Hematopoietic multipotent progenitor cell treated with erythropoietin and hydrocortisone succinate and interleukin-3 and kit ligand, for 17 days (in vitro differentiated cells): ENCODE measurements at places on chromosomes 1 and 21.

DNA sequence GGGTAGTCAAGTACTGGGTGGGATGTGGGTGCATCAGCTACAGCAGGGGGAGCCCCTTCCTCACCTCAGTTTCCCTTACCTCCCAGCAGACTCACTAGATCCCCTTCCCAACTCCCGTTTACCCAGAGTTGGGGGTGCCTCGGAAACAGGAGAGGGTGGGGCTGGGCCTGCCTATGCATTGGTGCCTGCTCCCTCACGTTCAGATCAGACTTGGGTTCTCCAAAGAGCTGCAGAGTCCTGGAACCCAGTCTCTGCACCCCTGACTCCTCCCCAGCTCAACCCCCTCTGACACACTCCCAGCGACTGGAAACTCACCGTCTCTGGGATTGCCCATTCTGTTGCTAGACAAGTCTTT is 6.0 kb downstream of the FOXO6 start:
- no peak for DNase-seq

DNA sequence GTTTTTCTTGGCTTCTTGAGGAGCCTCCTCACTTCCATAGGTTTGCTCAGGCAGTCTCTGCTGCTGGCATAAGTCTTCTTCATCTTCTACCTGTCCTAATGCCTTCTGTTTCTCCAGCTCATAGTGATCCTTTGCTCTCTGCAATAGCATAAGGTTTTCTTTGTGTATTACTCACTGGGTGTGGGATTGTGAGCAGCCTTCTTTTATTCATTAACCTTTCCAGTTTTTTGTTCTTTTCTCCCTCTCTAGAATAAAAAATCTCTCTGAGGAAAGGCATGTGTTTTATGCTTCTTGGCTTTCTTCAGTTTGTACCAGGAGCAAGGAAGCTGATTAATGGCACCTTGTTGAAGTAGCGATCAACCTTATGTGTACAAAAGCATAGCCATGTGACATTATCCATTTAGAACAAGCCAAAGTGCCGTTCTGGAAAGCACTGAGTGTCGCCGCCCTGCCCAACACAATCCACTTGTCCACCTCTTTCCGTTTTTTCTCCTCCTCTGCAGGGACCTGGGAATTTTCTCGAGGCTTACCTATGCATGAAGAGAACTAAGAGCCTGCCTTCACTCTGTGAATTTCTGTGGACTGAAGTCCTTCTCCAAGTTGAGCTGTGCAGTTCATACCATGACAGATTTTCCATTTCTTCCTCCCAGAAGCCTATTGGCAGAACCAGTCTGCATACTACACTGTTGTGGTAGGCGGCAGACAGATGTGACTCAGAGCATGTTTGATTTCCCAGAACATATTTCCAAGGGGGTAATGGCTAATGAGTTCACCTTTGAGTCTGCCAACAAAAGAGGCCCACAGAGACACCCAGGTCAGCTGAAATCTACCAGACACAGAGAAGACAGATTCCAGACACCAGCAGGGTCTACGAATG is 39.0 kb downstream of the DPT start:
- no peak for DNase-seq

DNA sequence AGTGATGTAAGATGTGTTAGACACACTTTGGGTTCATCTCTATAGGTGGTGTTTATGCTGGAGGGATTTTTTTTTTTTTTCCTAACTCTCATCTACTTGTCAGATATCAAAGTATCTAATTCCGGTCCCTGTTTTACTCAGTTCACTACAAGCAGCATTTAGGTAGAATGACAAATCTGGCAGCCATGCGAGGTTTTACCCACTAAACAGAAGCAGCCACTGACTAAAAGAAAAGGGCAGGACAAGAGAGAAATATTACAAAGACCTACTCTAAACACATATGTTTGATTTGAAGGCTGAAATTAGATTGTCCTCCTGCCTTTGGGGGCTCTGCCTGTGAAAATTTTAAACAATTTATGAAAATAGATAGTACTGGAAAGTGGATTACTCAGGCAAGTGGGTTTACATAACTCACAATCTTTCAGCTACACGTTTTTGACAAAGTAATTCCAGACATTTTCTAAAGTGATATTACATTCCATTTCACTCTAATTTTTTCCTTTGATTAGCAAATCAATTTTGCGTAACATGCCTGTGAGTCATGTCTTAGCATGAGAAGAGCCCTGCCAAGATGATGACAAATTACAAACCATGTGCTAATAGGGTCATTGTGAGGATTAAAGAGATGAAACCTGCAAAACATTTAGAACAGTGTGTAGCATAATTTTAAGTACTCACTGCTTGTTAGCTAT is 172.6 kb downstream of the PLA2G4A start:
- no peak for DNase-seq

- no peak for DNase-seq
Observed at GRCh38 chr1:1042835-1043234, 22.9 kb downstream of the AGRN start.

DNA sequence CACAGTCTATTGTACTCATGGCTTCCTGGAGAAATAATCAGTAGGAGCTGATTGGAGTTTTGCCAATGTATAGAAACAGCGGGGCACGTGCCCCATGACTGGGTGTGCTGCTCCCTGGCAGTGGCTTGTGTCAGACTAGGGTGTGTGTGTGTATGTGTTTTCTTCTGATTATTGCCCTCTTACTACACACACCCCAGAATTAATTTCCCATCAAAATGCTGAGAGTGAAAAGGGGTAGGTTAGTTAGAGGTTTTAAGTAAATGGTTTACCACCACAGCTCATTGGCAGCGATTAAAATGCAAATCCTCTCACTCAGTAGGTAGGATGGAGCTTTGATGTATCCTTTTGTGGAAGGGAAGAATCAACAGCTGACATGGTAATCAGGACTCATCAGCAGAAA is 29.9 kb downstream of the HHAT start:
- no peak for DNase-seq

- no peak for DNase-seq
Observed at GRCh38 chr1:162131400-162132321, 62.2 kb downstream of the NOS1AP start.

GRCh38 chr21:45421071-45421845 is 16.3 kb downstream of the COL18A1 start:
- DNase-seq = no peak

DNA sequence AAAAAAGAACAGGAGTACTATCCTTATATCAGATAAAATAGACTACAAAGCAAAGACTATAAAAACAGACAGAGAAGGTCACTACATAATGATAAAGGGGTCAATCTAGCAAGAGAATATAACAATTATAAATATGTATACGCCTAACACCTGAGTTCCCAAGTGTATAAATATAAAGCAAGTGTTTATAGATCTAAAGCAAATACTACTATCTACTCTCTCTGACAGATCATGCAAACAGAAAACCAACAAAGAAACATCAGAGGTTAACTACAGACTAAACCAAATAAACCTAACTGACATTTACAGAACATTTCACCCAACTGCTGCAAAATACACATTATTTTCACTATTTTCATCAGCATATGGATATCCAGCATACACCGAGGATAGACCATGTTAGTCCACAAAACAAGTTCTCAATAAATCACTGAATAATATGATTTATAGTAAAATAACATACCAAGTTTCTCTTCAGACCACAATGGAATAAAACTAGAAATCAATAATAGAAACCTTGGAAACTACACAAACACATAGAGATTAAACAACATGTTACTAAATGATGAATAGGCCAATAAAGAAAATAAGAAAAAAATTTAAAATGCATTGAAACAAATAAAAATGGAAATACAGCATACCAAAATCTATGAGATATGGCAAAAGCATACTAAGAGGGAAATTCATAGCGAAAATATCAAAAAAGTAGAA is 22.7 kb downstream of the UCHL5 start:
- no peak for DNase-seq

DNA sequence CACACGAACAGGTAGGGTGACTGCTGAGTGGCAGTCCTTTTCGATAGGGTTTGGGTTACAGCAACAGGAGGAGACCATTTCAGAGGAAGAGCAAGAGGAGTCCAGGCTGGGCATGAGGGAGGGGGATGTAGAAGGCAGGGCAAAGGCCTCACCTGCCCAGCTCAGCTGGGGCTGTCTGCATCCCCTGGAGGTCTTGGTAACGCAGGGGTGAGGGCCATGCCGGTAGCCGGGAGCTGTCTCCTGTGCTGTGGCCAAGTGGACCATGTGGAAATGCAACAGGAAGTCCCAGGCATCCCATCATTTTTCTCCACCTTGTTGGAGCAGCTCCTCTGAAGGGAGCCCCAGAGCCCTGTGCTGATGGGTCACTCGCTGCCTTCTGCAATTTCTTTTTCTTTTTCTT is 105.4 kb upstream of the C1orf174 start:
- no peak for DNase-seq

DNA sequence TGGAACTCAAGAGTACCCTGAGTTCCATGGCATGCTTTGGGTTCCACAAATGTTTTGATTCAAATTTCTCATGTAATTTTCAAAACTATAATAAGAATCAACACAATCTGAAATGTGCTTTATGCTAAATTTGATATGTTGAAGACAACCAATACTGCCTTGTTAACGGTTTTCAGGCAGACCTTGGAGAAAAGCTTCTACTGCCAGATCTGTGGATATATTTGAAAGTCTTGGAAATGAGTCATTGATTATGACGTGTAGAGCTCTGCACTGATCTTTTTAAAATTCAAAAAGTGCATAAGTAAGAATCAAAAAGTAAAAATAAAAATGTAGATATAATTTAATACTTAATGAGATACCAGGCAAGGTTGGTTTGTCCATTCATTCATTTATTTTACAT is 74.0 kb upstream of the TNR start:
- no peak for DNase-seq

DNA sequence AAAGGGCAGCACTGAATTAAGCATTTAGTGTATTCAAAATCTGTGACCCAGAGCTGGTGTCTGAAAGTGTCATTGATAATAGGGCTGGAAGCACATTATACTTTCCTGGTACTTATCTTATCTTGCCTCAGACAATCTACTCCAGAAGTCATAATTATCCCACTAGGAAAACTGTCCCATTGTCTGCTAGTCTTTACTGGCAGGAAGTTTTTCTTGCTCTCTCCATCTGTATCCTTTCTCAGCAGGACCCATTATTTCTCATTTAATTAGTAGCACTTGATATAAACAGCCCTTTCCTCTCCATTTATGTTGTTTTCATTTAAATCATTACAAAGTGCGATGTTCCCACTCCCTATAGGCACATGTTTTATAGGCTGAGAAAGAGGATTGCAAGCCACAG is 36.5 kb upstream of the BARHL2 start:
- no peak for DNase-seq

DNA sequence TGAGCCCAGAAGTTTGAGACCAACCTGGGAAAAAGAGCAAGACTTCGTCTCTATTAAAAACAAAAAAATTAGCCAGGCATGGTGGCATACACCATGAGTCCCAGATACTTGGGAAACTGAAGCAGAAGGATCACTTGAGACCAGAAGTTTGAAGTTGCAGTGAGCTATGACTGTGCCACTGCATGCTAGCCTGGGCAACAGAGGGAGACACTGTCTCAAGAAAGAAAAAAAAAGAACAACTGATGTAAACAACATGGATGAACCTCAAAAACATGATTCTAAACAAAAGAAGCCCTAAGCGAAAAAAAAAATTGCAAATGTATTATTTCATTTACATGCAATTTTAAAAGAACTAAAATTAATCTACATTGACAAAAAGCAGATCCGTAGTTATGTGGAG is 9.0 kb downstream of the LRRC40 start:
- DNase-seq = peak; percentile 35

DNA sequence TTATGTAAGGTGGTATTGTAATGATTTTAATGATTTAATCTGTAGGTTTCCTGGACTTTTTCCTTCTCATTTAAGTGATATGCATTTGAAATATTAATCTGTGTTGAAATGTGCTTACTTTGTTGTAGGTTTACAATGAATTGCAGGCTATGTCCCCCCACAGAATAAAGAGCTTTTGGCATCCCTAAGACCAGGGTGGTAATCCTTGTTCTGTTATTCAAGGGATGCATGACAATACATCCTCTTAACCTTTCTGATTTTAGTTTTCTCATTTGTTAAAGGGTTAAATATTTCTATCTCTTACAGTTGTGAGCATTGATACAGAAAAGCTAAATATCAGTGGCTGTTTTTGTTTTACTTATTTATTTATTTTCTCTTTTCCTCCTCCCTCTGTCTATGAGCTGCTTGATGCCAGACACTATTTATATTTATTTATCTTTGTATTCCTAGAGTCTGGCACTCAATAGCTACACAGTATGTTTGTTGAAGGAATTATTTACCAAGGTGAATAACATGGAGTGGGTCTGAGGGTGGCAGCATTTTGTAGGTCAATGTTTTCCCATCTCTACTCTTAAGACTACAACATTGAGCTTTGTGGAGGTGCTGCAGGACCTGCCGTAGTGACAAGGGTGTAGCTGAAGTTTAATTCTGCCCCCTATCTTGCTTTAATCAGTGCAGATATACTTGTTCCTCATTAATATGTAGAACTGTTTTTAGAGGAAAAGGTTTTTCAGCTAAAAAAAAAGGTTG is 19.9 kb upstream of the ADGRL2 start:
- no peak for DNase-seq

DNA sequence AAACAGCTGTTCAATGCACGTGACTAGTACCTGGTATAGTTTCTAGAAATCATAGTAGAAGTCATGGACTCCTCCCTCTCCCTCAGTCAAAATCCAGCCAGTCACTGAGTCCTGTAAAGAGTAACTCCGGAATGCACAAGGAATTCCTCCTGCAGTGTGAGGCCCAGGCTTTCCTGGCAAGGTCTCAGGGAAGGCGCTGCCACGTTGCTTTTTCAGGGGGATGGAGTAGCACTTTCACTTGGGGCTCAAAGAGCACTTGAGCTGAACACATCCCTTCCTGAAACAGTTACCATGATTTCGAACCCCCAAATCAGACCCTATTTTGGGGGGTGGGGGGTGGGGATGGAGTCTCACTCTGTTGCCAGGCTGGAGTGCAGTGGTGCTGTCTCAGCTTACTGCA is 26.4 kb upstream of the LRRC8D start:
- no peak for DNase-seq

GRCh38 chr1:156511644-156512043 is 11.1 kb upstream of the MEF2D start:
- no peak for DNase-seq

GRCh38 chr1:172582889-172583288 is 49.9 kb downstream of the SUCO start:
- DNase-seq = no peak

DNA sequence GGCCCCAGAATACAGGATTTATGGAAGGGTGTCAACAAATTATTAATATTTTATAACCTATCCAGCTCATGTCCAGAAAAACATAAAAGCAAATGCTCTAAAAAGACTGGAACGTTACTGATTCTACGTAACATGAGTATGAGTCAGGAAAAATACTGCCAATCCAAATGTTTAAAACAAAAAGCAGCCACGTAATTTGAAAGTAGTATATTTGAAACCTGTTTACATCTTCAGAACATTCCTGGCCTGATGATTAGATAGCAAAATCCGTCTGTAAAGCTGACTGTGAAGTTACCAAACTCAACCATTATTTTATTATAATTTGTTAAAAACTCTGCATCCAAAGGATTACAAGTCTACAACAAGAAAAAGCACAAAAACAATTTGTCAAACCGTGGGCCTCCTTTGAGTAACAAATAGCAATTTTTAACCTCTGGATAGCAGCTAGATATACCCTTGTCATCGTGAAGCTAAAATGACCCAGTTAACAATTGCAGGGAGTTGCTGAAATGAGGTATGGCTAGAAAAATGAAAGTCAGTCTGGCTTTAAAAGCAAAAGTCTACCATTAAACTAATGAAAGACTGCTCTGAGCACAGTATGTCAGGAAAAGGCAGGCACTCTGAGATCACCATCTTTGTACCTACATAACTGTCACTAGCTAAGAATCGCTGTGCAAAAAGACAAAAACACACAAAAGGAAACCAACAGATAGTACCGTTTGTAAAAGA is 1.2 kb downstream of the UBR4 start:
- peak; percentile 80 for DNase-seq
